ENCODE measurements at places on chromosomes 7 and 10.
A peak's percentile ranks its signal among the peaks of the same experiment; 100 is the strongest.

DNA sequence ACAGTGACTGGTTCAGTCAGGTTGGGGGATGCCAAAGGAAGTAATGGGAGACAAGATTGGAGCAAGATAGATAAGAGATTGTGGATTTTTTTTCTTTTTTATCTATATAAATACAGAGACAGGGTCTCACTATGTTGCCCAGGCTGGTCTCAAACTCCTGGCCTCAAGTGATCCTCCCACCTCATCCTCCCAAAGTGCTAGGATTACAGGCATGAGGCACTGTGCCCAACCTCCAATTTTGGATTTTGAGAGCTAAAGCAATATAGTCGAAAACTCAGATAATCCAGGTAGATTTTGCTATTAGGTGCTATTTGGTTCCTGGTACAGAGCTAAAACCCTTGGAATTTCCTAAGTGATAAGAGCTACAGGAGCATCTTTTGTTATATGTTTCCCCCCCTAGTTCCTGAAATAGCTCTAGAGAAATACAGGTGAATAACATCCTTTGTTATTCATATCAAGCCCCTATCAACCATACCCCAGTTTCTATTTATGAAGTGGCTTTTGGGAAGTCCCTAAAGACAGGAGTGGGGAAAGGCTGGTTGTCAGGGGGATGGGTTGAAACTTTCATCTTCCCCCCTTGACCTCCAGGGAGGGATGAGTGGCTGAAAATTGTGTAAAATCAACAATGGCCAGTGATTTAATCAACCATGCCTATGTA lies 151.2 kb downstream of the CFTR start:
- no peak for DNase-seq

DNA sequence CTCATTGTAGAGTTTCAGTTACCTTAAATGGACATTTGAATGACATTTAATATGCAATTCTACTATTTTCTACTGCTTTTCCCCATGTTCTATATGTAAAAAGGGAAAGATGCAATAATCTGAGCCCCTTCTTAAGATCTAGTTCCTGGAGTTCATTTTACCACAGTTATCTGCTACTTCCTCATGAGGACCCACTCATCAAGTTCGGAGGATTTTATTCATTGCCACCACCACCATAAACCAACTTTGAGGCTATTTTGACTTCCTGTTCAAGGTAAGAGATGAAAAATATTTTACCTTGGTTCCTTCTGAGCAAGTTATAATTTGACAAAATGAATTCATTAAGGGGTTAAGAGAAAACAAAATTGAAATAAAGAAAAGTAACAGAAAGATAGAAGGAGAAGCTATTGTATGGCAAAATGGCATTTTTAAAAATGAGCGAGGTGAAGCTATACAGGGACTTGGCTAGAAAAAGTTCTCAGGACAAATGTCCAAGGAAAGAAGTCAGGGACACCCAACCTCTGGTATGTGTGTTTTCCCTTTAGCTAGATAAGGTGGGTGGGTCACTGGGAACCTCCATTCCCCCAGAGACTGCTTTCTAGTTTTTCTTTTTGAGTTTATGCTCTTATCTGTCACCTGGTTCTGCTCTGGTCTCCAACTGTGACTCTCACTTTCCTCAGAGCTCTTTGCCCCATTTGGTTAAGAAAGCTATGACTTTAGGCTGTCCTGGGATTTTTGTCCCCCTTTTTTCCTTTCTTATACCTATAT lies 14.9 kb upstream of the FAM3C start:
- DNase-seq, result no peak

- no peak for DNase-seq
Measured at GRCh38 chr10:61187601-61188000, 243.6 kb upstream of the RHOBTB1 start.

DNA sequence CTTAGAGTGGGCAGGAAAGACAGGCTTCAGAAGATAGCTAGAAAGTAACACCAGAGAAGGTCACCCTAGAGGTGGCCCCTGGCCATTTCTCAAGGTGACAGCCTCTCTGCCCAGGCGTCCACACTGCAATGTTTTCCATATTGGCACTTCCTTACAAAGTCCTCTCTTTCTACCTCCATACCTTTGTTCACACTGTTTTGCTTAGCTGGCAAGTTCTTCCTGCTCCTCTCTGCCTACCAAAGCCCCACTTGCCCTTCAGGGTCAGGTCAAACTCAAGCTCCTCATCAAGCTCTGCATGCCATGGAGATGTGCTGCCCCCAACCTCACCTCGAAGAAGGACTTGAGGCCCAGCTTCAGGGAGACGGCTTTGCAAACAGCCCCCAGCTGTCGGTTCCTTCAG lies 190.9 kb downstream of the KCNMA1 start:
- no peak for DNase-seq

DNA sequence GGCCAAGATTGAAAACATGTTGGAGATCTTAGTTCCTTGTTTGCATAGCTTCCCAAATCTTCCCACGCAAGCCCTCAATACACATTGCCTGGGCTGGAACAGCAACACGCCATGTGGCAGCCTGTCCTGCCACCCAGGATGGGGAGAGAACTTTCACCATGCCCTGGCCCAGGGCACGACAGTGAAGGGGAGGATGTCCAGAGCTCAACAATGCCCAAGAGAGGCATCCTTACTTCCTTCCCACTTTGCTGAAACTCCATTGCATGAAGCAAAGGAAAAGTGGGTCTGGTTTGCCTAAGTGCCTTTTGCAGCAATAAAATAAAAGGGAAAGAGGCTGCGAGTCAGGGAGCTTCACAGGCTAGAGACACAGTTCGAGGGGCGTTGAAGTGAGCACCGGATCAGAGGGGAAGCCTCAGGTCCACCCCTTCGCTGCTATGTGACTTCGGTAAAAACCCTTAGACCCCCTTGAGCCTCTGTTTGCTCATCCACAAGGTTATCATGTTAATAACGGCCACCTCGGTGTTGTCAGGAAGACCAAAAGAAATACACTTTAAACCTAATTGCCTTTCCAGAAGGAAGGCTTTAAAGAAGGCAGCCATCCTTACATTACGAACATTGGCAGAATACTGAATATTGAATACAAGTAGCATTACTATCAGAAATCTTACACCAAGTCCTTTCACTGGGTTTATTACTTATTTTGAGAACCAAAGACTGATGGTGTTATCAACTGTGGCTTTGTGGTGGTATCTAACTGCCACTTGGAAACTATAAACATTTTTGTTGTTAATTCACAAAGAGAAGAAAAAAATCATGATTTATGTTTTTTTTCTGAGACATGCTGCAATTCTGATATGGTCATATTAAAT lies 133.3 kb downstream of the ICA1 start:
- no peak for DNase-seq

DNA sequence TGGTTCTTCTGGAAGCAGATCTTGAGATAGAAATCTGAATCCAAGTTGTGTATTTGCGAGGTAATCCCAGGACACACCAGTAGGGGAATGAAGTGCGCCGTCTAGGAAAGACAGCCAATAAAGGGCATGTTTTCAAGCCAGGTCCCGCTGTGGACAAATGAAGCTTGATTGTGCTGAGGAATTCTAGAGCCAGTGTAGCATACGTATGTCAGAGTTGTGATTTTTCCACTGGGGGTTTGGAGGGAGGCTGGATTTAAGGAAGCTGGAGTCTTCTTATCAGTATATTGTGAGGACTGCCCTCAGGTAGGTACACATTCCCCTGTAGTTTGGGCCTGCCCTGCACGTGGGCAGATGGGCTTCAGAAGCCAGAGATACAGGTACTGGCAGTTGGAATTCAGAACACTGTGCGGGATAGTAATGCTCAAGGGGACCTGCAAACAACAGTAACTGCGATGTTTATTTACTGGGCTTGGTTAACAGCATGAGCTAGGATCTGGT lies 50.9 kb downstream of the GALNT11 start:
- DNase-seq, result peak; percentile 33

GRCh38 chr7:69922026-69922803 lies 323.9 kb downstream of the AUTS2 start:
- no peak for DNase-seq

- no peak for DNase-seq
Measured at GRCh38 chr7:1624999-1625927, 44.8 kb upstream of the ELFN1 start.

Measured in bronchial epithelial cell (primary cell).